Activated naive CD4-positive, alpha-beta T cell treated with anti-CD3 and anti-CD28 coated beads, Interleukin-2, amount 50 U/mL, for 16 hours (primary cell): ENCODE measurements at places on chromosomes 1 and 21.

- DNase-seq: no peak
Measured at GRCh38 chr21:39078322-39079065, 104.8 kb downstream of the PSMG1 start.

DNA sequence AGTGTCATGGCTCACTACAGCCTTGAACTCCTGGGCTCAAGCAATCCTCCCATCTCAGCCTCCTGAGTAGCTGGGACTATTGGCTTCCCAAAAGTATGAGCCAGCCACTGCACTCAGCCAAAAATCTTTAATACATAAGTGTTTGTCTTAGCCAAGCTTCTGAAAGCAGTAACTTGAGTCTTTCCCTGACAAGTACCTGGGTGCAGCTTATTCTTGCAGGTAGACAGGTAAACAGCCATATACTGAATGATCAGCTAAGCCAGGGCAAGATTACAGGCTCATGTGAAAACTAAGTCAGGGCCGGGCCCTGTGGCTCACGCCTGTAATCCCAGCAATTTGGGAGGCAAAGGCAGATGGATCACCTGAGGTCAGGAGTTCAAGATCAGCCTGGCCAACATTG, 7.8 kb downstream of the MEAF6 start:
- DNase-seq: no peak

DNA sequence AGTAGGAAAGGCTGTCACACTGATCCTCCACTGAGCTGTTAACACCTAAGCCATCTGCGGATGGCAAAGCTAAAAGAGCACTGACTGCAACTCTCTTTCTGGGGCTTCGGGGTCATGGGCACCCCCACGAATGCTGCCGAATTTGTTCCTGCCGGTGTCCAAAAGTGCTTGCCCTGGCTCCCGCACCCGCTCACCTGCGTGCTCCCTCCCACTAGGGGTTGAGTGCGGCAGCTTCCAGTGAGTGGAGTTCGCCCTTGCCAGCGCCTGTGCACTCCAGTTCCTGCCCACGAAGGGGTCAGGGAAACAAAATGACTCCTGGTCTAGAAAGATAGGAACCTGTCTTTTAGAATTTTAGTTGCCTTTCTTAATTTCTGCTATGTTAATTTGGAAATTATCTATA, 78.7 kb downstream of the IFI44 start:
- no peak for DNase-seq

DNA sequence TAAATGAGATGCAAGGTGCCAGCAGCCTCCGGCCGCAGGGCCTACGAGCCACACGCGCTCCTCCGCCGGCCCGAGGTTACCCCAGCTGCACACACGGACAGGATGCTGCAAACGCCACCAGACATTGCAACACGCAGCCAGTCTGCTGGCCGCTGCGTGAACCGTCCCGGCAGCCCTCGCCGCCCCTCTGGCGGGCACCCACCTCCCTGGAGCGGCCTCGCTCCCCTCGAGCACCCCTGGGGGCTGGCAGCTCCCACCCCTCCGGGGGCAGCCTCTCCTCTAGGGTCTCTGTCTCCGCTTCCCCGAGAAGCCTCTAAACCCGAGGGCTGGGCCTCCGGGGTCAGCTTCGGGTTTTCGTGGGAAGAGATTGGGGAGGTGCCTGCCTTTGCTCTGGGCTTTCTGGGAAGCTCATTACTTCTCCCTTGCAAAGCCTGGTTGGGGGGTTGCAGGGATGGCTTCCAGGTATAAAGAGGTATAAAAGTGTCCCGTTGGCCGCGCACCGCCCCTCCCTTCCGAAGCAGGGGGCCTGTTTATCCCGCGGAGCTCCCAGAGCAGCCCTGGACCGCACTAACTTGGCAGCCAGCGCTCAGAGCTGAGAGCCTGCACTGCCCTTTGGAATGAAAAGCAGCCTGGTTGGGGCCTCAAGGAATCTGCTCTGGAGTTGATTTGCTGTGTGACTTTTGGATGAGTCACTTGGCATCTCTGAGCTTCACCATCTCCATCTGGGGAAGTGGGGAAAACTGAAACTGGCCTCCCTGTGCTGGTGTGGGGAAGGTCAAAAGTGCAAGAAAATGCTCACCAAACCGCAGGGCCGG, 21.8 kb downstream of the DHRS3 start:
- no peak for DNase-seq

DNA sequence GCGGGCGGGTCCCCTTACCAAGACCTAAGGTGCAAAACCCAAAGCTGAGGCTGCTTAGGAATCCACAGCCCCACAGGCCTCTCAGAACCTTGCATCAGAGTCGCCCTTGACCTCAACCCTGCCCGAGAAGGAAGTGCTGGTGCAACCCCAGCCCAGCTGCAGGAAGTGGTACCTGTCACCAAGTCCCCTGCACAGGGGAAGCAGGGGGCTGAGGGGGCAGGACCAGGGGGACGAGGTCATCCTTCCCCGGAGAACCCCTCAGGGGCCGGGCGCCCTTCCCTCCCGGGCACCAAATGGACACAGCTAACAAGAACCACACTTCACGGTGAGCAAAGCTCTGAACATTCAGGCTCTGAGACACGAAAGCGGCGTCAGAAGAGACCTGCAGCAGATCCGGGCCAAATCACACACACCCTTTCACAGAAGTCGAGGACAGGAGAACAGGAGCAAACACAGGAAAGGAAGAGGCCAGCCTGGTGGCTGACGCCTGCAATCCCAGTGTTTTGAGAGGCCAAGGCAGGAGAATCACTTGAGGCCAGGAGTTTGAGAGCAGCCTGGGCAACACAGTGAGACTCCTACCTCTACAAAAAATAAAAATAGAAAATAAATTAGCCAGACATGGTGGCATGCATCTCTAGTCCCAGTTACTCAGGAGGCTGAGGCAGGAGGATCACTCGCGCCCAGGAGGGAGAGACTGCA, 6.4 kb downstream of the ITGB2 start:
- DNase-seq: no peak

GRCh38 chr1:8476006-8476405, 158.1 kb downstream of the SLC45A1 start:
- no peak for DNase-seq

GRCh38 chr21:27201197-27201596, 234.3 kb upstream of the ADAMTS5 start:
- no peak for DNase-seq

GRCh38 chr1:51877434-51878307, 856 bp downstream of the NRDC start:
- no peak for DNase-seq

DNA sequence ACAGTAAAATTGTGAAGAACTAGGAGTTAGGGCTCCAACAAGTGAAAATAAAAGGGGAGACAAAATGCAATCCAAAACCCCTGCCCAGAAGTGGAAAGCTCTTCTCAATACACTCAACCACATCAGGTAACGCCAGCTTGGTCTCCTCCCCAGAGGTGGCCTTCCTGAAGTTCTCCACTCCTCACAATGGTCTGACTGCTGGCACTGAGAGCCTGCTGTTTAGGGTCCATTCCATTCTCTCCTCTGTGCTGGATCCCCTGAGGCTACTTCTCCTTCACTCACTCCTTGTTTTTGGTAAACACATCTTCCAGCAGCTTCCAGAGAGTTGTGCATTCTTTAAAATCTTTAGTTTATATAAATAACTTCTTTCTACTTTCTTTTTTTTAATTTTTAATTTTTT, 189.5 kb downstream of the KCNT2 start:
- no peak for DNase-seq

DNA sequence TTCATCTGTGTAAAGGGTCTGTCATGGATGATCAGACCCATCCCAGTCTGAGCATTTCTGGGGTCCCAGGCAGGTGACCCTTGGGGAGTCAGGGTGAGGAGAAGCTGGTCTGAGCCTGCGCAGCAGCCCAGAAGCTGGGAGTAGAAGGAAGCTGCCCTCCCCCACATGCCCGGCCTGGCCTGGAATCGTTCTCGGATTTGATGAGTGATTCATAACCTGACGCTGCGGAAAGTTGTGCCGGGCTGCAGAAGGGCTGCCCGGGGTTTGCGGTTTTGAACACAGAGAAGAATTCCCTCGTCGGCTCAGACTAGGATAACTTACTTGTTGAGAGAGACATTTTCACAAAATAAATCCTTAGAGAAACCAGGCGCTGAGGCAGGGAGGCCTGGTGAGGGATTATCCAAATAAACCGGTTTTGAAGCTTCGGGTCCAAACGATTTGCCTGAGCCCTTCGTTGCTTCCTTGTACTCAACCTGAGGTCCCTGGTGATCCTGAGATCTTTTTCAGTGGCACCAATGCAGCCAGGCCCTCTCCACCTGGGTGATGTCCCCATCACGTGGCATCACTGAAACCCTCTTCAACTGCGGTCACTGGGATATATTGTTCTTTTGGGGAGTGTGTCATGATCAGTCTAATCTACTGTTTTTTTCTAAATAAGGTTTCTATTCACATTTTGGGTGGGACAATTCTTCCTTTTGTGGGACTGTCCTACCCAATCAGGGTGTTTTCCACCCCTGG, 29.2 kb downstream of the EPHB2 start:
- no peak for DNase-seq

- DNase-seq: no peak
Measured at GRCh38 chr1:204154568-204155255, 2.9 kb upstream of the ETNK2 start.

DNA sequence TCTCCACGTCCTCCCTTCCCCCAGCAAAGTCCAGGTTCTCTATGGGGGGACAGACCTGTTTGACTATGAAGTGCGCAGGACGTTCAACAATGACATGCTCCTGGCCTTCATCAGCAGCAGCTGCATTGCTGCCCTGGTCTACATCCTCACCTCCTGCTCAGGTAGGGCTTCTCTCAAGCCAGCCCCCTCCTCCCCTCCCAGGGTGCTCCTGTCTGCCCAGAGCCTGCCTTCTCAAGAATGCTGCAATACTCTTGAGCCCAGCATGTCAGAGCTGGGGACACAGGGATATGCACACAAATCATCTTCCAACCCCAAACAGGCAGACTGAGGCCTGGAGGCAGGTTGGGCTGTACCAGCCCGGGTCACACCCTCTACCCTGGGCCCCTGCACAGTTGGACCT, 35.4 kb downstream of the DISP3 start:
- DNase-seq: no peak

GRCh38 chr1:162649583-162649982, 17.3 kb downstream of the DDR2 start:
- no peak for DNase-seq

- DNase-seq: no peak
Measured at GRCh38 chr1:219323426-219323825, 149.7 kb downstream of the LYPLAL1 start.

DNA sequence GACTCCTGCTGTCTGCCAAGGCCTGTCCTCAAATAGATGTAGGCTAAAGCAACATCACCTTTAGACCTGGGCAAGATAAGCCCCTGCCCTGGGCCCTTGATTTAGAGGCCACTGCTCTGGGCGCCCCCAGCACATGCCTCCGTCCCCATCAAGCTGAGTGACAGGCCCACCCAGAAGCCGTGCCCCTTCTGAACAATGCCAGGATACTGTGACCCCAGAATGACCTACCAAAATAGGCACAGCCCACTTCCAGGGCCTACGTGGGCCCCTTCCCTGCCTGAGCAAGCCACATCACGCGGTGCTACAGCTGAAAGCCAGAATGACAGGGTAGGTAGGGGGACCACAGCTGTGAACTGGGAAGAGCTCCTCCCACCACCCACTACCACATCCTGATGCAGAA, 24.7 kb upstream of the BECN2 start:
- no peak for DNase-seq

- peak; percentile 40 for DNase-seq
Measured at GRCh38 chr1:243848858-243849420, 1.1 kb downstream of the AKT3 start.

DNA sequence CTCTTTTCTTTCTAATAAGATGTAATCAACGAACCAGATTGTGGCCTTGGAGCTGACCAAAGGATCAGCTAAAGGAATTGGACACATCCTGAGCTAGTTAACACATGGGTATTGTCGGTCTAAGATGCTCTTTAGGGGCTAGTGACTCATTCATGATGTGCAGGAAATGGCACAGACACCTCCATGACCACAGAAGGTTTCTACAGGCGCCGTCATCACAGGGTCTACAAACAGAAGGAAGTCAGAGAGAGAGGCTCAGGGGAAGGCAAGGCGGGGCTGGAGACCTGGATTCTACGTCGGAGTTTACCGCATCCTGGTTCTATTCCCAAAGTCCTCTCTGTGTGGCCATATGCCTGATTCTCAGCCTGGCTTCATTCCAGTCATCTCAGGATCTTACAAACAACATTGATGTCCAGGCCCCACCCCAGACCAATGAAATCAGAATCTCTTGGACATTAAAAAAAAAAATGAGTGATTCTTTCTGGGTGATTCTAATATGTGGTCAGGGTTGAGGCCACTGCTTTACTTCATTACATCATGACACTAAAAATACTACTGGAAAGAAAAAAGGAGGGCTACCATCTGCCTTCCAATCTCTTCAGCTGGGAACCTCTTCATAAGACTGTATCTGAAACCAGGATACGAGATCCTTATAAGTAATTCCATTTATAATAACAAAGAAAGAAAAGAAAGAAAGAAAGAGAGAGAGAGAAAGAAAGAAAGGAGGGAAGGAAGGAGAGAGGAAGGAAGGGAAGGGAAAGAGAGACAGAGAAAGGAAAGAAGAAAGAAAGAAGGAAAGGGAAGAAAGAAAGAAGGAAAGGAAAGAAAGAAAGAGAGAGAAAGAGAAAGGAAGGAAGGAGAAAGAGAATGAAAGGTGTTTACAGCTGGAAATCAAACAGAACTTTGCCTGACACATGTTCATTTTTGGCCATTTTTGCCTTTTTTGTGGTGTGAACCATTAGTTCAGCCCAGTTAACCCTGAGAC, 11.6 kb upstream of the KCNJ15 start:
- peak; percentile 68 for DNase-seq

DNA sequence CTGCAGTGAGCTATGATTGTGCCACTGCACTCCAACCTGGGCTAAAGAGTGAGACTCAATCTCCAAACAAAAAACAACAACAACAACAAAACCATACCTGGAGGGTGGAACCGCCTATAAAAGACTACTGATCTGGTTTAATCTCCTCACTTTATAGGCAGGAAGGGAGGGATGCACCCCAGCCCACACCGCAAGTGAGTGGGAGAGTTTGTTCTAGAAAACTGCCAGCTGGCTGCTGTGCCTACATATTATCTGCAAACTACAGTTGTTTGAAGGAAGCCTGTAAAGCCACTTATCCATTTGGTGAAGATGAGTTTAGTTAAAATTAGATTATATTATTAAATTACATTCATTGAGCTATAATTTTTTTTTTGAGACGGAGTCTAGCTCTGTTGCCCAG, 9.1 kb upstream of the SRSF10 start:
- DNase-seq: no peak
